SJSA1 (cell line): ENCODE measurements at places on chromosomes 7 and 10. TPM values are rescaled to one million over a fixed set of nuclear protein-coding genes. Genes with fewer than 3 reads are reported as not detected.
A peak's percentile ranks its signal among the peaks of the same experiment; 100 is the strongest.

DNA sequence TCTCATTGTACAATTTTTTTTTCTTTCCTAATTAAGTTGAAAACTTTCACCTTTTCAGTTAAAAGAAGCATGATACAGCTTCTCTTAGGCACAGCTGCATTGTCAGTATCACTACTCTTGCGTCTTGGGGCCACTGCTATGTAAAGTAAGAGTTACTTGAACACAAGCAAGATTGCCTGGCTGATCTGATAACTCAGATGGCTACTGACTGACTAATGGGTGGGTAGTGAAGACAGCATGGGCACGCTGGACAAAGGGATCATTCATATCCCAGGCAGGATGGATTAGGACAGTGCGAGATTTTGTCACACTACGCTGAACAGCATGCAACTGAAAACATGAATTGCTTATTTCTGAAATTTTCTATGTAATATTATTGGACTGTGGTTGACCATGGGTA, 11.6 kb upstream of the ADAMTS14 start:
- no peak for DNase-seq
- no peaks in the 10 kb centered on the region for H3K36me3 ChIP-seq
- H3K27ac ChIP-seq: no peak overlapping the region
- peaks cover 58% of the 10 kb centered on the region for H3K4me1 ChIP-seq
- H3K27me3 ChIP-seq: no peaks in the 10 kb centered on the region

Gene CHN2
- 0.21 TPM in 1 of 2 replicates, not detected in the other for total RNA-seq

Gene SPDYE9
- total RNA-seq: not detected in 2 replicates

GRCh38 chr7:150380463-150380862, 1.3 kb downstream of the ZNF775 start:
- peaks cover 6% of the 10 kb centered on the region; the same call in 1 of the 2 replicates for H3K36me3 ChIP-seq
- no peaks in the 10 kb centered on the region for H3K27me3 ChIP-seq
- no peak overlapping the region for H3K27ac ChIP-seq
- DNase-seq: no peak

DNA sequence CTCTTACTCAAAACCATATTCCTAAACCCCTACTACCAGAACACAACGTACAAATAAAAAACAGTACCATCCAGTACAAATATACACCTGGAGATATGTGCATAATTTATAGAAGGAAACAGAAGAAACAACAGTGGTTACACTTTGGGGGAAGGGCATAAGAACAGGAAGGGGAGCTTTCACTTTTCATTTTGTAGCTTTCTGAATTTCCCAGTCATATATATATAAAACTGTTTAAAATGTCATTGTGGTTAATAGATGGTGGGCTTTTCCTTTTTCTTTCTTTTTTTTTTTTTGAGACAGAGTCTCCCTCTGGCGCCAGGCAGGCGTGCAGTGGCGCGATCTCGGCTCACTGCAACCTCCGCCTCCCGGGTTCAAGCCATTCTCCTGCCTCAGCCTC, 47.2 kb downstream of the MALSU1 start:
- H3K4me1 ChIP-seq: peaks cover 75% of the 10 kb centered on the region
- H3K36me3 ChIP-seq: peaks cover 52% of the 10 kb centered on the region

- H3K4me1 ChIP-seq: peaks cover 41% of the 10 kb centered on the region
- no peaks in the 10 kb centered on the region for H3K36me3 ChIP-seq
- no peaks in the 10 kb centered on the region for H3K27me3 ChIP-seq
- H3K4me3 ChIP-seq: no peak overlapping the region
- H3K27ac ChIP-seq: peak overlapping the region; percentile 92
- DNase-seq: peak; percentile 55
Observed at GRCh38 chr10:3622845-3623621, 162.0 kb downstream of the KLF6 start.

GRCh38 chr10:14623931-14624330, 150.8 kb downstream of the FAM107B start:
- no peak overlapping the region for H3K4me3 ChIP-seq
- H3K27me3 ChIP-seq: no peaks in the 10 kb centered on the region
- H3K27ac ChIP-seq: no peak overlapping the region
- H3K36me3 ChIP-seq: no peaks in the 10 kb centered on the region
- DNase-seq: no peak

- H3K27me3 ChIP-seq: no peaks in the 10 kb centered on the region
- H3K27ac ChIP-seq: no peak overlapping the region
- DNase-seq: no peak
- H3K4me1 ChIP-seq: no peaks in the 10 kb centered on the region
- H3K36me3 ChIP-seq: no peaks in the 10 kb centered on the region
- no peak overlapping the region for H3K4me3 ChIP-seq
Observed at GRCh38 chr7:54961391-54961790, 57.4 kb upstream of the EGFR start.

- H3K27me3 ChIP-seq: 0 out of 2 replicates have a peak, but pooled peaks cover 4% of the 10 kb centered on the region
- H3K27ac ChIP-seq: no peak overlapping the region
- no peaks in the 10 kb centered on the region for H3K4me1 ChIP-seq
- no peak overlapping the region for H3K4me3 ChIP-seq
- H3K36me3 ChIP-seq: no peaks in the 10 kb centered on the region
- DNase-seq: no peak
Observed at GRCh38 chr7:30713392-30713791, 31.1 kb upstream of the CRHR2 start.
